T-cell (primary cell): ENCODE measurements at places on chromosomes 5 and 9. TPM values are rescaled to one million over a fixed set of nuclear protein-coding genes. Genes with fewer than 3 reads are reported as not detected.

C5orf46 gene
- total RNA-seq: not detected

BAAT gene
- total RNA-seq: 0.35 TPM

PTPRD gene
- total RNA-seq: 0.13 TPM

STK10 gene
- 437 TPM for total RNA-seq

DNA sequence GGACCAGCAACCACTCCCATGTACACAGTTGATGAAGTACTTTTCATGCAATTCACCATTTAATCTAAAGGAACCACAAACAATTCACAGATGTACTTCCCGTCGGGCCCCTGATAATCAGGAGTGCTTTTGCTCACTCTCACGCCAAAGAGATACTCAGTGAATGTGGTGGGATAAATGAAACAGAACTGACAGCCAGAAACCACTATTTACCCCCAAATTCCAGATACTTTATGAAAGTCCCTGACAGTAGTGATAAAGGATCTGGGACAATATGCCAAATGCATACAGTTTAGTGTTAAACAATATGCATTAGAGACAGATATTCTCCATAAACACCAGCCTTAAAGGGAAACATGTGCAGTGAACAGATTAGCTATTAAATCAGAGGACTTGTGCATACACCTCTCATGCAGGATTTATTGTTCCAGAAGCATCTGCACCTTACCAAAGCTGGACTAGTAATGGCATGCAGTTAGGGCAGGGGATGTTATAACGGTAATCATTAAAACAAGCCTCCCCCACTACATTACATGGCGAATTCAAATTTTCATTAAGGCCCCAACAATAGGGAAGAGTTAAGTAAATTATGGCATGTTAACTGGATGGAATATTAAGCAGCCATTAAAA is 74.0 kb upstream of the SLC25A51 start:
- H3K4me1 ChIP-seq: no peaks in the 10 kb centered on the region
- no peak overlapping the region for H3K4me3 ChIP-seq
- peaks cover 4% of the 10 kb centered on the region for H3K27me3 ChIP-seq
- DNase-seq: no peak

DNA sequence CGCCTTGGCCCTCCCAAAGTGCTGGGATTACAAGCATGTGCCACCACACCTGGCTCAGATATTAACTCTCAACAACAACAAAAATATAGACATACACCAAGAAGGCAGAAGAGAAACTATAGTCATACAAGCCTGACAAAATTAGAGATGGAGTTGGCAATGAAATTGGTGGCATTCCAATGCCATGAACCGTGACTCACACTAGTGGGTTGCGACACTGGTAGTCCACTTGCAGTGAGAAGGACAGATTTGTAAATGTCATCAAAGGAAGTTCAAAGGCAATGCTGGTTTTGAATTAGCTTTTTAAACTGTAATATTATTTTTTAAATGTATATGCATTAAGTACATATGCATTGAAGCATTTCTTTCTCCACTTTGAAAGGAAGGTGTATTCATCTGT is 8.5 kb upstream of the DNAJC25 start:
- no peak for DNase-seq
- no peaks in the 10 kb centered on the region for H3K4me1 ChIP-seq
- H3K36me3 ChIP-seq: no peaks in the 10 kb centered on the region
- no peak overlapping the region for H3K27ac ChIP-seq

DNA sequence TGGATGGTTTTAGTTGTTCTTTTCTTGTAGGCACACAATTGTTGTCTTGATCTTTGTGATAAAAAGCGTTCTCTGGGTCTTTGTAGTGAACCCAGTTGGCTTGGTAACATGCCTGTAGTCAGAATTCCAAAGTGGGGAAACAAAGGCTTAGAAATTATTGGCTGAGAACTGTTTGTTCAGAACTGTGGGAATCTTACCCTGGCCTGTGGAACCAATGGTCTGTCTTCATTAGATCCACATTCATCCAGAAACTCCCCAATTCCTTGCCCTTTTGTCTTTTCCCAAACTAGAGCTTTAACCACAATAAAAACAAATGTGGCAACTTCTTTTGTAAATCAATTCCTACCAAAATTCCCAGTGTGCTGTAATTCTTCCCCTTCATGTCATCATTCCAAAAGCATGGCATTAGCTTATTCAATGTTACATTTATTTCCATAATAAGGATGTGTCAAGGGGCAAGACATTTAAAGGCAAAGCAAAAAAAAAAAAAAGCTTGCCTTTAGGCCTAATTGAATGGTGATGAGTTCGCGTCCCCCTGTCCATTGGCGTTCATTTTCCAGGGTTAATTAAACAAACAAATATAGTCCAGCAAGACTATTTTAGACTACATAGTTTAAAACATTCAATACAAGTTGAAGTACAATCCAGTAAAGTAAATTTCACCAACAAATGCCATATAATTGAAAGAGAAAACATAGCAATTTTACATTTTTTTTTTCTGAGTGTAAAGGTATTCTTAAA is 249.8 kb upstream of the ZNF608 start:
- no peak overlapping the region for H3K27ac ChIP-seq
- H3K4me1 ChIP-seq: no peaks in the 10 kb centered on the region
- no peaks in the 10 kb centered on the region for H3K27me3 ChIP-seq
- H3K4me3 ChIP-seq: no peak overlapping the region

DNA sequence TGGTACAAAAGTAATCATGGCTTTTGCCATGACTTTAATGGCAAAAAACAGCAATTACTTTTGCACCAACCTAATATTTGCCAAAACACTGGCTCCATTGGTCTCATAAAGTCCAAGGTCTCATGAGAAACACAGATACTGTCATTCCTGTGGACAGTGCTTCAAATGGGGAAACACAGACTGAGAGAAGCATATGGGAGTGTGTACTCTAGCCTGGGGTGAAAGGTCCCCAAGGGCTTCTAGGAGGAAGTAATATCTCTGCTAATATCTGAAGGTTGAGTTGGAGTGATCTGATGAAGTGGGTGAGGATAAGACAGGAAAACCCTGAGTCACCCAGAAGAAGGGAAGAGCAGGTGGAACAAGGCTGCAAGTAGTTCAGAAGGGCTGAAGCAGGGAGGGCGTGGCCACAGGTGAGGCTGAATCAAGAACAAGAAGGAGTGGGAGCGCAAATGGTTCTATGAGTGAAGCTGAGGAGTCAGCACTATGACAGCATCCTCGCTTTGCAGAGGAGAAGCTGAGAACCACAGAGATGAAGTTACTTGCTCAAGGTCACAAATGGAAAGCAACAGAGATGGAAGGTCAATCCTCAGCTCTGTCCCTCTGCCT is 164.1 kb downstream of the ASTN2 start:
- no peaks in the 10 kb centered on the region for H3K27me3 ChIP-seq
- no peak for DNase-seq
- H3K36me3 ChIP-seq: no peaks in the 10 kb centered on the region
- H3K4me1 ChIP-seq: no peaks in the 10 kb centered on the region
- no peak overlapping the region for H3K4me3 ChIP-seq

DNA sequence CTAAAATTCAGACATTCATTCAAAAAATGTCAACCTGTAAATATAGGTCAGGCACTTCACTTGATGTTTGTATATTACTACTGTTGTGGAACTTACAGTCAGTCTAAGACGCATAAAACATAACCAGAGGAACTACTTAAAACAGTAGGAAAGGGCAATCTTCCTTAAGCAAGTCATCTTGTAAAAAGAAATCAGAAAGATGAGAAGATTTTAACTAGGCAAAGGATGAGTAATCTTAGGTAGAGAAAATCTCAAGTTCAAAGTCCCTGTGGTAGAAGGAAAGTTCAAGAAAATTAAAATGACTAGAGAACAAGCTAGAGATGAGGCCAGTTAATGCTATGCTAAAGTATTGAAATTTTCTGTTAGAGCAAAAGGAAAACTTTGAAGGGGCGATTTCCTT is 152.4 kb downstream of the RAPGEF6 start:
- no peak overlapping the region for H3K27ac ChIP-seq
- H3K4me1 ChIP-seq: peaks cover 2% of the 10 kb centered on the region
- H3K27me3 ChIP-seq: no peaks in the 10 kb centered on the region
- peaks cover 62% of the 10 kb centered on the region for H3K36me3 ChIP-seq
- H3K4me3 ChIP-seq: no peak overlapping the region

GRCh38 chr5:150066436-150066835 is 19.9 kb downstream of the CSF1R start:
- H3K27ac ChIP-seq: no peak overlapping the region
- H3K27me3 ChIP-seq: no peaks in the 10 kb centered on the region
- DNase-seq: no peak
